NCI-H510A (cell line): ENCODE measurements at places on chromosomes 6 and 20.

GRCh38 chr20:20897922-20898321 lies 185.5 kb upstream of the RALGAPA2 start:
- DNase-seq, result no peak

DNA sequence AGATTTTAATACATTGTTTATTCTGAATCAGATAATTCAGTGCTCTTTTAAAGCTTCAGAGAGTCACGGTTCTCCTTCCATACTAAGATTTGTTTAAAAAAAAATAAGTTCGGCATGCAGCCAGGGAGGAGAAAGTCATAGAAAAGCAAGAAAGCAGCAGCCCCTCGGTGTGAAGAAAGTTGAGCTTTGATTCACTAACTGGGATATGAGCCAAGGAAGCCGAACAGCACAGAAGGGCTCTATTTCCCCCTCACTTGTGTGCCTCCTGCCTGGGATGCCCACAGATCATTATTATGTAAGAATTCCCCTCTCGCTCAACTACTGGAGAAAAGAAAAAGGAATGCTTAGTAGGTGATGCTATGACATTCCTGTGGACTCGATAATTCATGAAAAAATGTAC lies 69.3 kb upstream of the SYNJ2 start:
- no peak for DNase-seq

DNA sequence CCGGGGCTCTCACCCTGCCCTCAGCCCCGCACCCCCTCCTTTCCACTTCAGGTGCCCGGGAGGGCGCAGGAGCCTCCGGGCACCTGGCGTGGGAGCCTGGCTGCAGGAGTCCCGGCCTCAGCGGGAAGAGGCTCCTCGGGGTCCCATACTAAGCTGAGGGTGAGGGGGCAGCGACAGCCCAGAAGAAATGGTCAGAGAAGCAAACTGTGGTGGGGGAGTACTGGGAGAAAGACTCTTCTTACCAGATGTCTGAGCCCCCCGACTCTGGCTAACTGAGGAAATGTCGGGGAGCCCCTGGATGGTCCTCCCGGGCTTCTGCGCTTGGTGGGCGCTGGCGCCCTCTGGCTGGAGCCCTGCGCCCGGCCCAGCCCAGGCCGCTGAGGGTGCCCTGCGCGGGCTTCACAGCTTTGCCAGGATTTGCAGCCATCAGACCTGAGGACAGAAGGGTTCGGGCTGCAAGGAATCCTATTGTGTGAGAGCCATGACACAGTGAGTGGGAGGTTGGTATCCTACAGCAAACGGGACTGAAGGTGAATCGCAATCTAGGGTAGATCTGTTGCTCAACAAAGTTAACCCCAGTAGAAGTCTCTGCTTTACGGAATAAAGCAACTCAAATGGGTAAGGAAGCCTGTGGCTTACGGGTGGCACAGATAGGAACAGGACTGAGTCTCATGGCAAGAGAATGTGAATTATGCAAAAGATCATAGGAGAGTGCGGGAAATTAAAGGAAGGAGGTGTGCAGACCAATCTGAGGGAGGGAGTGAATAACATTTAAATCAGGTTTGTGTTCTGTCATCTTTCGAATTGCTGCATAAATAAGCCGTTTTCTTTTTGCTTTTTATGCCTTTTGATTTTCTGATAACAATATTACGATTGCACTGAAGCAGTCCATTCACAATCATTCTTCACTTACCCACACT lies 639 bp upstream of the RCAN2 start:
- peak; percentile 68 for DNase-seq

GRCh38 chr6:6969761-6970223 lies 138.0 kb upstream of the RREB1 start:
- DNase-seq, result peak; percentile 23

- DNase-seq, result no peak
Measured at GRCh38 chr6:144364782-144365181, 79.6 kb downstream of the UTRN start.
